ENCODE measurements at places on chromosomes 11 and 22.

GRCh38 chr11:113241636-113242054 is 72.7 kb upstream of the TTC12 start:
- DNase-seq, result no peak

DNA sequence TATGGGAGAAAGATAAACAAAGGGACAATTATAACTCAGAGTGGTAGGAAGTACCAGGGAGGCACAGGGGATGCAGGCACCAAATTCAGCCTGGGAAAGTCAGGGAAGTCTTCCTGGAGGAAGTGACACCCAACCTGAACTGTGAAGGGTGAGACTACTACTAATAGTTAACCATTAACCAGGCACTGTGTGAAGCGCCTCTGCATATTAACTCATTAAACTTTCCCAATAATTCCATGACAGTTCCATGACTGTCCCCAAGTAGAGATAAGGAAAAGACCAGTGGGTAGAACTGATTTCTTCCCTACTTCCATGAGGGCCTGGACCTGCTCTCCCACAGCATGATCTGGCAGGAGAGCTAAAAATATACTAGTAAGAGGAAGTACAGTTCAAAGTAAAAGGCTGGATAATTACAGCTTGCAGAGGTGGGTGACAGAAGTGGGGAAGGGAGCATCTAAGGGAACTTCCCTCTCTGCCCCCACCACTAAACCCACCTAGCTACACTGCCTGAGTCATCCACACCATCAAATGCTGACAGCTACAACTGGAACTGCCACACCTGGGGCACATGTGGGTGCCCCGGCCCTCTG is 4.7 kb upstream of the AP1B1 start:
- DNase-seq, result no peak

GRCh38 chr11:119316016-119316728 is 758 bp downstream of the MCAM start:
- peak; percentile 71 for DNase-seq

DNA sequence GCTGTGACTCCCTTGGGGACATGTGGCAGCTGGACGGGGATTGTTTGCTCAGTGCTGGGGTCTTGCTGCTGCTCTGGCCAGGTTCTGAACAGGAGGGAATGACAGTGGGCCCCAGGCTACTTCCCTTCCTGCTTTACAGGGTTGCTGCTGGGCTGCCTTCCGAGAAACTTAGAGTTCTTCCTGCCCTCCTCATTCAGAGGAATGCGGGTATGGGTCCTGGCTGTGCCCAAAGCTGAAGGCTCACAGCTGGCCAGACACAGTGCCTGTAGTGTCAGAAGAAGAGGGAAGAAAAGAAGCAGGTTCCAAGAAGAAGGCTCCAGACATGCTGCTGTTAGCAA is 108.3 kb upstream of the PARVA start:
- no peak for DNase-seq

- no peak for DNase-seq
Measured at GRCh38 chr11:120196826-120197225, 14.0 kb upstream of the OAF start.

DNA sequence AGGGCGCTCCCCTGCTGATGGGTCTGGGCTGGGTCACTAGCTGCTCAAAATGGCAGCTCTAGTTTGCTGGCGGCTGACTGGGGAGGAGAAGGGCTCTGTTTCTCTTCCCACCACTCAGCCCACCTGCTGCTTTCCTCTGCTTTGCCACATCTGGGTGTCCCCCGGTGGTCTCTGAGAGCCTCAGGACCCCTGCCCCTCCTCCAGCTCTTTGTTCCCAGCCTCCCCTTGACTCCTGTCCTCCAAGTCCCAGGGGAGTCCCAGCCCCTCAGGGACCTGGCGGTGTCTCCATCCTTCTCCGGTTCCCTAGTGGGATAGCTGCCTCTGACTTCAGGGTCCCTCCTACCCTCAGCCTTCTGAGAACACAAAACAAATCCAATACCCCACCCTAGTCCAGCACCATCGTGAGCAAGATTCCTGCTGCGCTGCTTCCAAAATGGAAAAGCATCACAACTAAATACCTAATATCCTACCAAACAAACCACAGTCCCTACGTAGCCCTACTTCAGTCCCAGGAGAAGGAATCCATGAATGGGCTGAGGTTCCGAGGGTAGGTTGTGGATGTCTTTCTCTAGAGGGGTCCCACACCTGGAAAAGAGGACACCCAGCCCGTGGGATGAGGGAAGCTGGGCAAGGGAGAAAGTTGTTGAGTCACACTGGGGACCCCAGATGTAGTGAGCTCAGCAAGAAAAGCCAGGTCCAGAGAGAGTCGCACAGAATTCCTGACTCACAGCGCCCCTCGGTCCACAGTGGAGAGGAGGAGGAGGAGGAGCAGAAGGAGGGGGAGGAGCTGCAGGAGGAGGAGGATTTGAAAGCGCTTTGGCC is 45.0 kb upstream of the NNMT start:
- no peak for DNase-seq

GRCh38 chr11:17496406-17496805 is 19.8 kb upstream of the ABCC8 start:
- DNase-seq, result no peak

DNA sequence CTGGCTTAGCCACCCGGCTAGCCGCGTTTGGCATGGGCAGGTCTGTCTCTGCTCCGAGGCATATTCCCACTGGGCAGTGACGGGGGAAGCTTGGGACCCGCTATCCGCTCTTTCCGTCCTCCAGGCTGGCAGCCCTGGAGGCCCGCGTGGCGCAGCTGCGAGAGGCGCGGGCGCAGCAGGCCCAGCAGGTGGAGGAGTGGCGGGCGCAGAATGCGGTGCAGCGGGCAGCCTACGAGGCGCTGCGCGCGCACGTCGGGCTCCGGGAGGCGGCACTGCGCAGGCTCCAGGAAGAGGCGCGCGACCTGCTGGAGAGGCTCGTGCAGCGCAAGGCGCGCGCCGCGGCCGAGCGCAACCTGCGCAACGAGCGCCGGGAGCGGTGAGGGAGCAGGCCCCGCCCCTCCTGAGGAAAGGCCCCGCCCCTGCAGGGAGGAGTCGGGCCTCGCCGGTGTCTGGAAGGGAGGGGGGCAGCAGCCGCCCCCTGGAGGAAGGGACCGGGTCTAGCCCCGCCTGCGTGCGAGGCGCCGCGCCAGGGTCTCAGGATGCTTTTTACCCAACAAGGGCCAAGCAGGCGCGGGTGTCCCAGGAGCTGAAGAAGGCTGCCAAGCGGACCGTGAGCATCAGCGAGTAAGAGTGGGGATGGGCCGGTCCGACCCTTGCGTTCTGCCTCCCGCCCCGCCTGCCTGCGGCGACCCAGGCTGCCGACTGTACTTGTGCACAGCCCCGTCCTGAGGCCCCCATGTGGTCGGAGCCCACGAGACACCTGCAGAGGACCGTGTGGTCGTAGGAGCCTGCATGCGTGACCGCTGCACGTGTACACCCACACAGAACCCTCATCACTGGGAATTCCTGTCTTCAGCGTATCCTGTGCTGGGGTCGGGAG is 7.9 kb downstream of the ATG16L2 start:
- DNase-seq, result peak; percentile 71

DNA sequence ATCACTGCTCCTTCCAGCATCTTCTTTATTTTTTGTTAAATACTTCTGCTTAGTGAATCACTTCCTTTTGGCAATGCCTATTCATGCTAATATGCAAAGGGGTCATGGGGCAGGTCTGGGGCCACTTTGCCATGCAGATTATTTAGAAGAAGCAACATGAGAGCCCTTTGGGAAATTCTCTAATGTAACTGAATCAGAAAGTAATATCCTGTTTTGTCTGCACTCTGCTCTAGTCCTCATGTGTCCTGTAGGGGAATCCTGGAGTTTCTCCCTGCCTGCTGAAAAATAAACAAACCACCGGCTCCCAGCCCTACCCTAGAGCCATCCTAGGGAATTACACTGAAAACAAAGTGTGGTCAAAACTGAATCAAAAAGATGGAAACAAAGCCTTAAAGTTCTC is 176.5 kb upstream of the POU2AF2 start:
- DNase-seq, result no peak

DNA sequence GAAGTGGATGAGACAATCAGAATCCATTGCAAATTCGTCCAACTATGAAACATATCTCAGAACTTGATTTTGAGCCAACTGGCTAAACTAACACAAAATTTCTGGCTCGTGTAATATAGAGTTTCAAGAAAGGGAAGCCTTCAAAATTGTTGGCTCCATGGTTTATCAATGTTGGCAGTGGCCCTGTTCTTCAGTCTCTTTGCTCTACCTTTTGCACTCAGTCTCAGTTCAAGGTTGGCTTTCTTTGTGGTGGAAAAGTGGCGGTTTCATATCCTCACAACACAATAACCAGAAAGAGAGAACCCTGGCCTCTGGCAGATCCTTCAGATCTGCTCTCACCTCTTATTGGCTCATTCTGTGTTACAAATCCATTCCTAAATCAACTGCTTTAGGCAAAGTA is 473.8 kb upstream of the API5 start:
- no peak for DNase-seq

GRCh38 chr11:30284836-30285235 is 38.1 kb upstream of the ARL14EP start:
- DNase-seq, result no peak

DNA sequence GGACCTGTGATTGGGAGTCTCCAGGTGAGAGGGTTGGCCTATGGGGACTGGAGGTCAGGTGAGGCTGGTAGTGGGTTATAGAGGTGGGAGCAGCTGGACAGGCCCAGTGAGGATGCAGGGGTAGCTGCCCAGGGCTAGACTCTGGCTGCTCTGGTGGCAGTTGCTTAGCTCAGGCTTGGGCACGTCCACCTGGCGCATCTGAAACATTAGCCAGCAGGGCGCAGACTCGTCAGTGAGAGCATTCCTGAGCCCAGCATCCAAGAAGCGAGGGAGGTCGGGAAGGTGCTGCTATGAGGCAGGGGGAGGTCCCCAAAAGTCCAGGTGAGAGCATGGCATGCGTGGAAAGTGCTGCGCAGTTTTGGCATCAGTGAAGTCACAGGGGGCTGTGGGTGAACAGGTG is 3.5 kb upstream of the GGT1 start:
- DNase-seq, result no peak
